Stimulated activated naive CD8-positive, alpha-beta T cell treated with anti-CD3 and anti-CD28 coated beads, Interleukin-15, amount 100 ng/mL, for 72 hours (primary cell): ENCODE measurements at places on chromosomes 7 and 10.

DNA sequence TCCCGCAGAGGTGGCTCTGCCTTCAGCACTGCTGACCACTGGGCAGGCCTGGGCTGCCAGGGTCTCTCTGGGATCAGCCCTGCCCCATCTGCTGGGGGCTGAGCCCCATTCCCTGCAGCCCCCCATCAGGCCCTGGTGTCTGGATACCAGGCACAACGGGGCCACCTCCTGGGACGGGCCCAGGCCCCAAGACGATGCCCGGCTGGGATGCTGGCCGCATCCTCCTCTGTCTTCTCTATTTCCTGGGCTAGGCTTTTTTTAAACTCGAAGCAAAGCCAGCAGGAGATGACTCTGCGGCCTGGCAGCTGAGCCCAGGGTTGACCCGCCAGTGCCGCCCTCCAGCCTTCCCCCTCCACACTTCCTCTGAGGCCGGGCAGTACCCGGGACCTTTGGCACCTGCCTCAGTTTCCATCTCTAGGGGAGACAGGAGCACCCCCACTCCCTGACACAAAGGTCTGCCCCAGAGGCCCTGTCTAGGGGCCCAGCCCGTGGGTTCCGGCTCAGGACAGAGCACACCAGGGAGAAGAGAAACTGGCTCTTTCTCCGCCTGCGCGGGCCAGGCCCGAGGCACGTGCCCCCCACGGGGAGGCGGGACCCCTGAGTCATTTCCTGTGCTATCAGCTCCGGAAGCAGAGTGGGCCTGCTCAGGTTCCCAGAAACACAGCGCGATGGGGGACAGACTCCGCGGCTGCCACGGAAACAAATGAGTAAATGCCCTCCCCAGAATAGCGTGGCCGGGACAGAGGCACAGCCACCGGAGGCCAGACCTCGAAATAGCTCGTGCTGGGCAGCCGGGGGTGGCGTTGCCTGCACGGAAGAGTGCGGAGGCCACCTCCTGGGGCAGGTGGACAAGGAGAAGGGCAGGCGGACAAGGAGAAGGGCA is 84.6 kb upstream of the PDGFA start:
- DNase-seq, result peak; percentile 91

DNA sequence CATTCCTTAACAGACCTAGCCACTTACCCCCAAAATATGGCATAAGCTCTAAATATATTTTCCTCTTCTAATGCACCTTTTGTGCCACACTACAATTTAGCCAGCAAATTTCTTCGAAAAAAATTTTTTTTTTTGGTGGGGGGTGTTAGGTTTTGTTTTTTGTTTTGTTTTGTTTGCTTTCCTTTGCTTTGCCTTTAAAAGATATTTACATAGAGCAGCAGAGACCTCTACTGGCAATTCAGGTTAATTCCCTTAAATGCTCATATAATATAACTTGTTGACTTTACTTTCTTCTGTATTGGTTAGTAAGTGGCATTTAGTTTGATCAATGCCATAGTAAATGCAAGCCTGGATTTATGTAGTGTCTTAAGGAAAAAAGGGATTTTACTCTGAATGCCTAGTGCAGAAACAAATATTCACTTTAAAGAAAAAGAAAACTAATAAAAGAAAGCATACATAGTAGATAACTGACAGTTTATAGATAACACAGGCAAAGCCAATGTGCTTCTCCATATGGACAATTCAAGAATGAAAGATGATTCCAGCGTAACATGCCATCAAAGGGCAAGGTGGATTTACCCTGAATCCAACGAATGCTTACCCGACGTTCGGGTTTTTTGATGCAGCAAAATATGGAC is 1250.6 kb downstream of the GATA3 start:
- no peak for DNase-seq

DNA sequence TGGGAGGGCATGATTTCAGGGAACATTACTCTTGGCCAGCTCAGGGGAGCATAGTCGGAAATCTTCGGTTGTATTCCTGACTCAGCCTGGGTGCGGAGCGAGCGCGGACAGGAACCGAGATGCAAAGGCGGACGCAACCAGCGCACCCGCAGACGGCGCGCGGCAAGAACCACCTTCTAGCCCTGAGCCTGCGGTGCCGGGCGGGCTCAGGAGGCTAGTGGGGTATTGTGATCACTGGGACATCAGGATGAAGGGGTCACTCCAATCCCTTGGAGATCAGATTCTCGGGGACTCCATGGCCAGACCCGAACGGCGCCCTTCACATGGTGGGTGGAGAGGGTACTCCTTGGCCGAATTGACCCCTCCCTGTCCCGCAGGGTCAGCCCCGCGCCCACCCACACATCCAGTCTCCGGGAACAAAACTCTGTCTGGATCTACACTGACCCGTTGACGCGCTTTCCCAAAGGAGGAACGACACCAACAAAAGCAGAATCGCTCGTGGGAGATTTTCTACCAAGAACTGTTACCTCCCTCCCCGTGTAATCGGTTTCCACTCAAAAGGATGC is 730.5 kb downstream of the ZWINT start:
- no peak for DNase-seq

DNA sequence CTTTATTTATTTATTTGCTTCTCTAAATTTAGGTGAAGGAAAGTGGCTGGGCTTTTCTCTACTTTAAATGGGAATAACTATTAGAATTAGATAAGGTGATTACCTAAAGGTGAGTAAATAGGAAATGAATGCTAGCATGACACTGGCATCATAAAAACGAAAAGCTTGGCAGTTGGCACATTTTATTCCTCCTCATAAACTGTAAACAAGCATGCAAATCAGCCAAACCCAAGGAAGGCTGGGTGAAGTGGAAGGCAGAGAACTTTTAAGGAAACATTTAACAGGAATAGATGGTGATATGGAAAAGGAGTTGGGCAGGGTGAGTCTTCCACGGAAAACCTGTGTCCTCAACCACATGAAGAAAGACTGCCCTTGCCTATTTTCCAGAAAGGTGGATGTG is 669.1 kb downstream of the KCNMA1 start:
- no peak for DNase-seq

DNA sequence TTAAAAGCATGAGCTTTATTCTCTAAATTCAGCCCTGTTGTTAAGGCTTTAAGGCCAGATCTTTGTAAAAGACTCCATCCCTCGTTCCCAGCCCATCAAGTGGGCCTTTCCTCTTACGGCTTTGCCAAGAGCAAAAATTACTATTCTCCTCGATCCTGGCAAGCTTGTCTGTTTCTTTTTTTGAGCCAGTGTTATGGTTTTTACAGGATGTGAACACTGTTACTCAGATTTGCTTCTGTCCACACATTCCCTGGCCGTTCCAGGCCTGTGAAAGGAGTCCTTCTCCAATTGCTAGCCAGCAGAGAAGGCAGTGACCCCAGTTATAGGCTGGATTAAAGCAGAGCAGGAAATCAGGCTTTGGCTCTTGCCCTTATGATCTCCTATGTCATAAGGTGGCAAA is 47.0 kb upstream of the EPC1 start:
- no peak for DNase-seq

GRCh38 chr10:63247771-63248170 is 114.6 kb downstream of the NRBF2 start:
- no peak for DNase-seq

- peak; percentile 33 for DNase-seq
Measured at GRCh38 chr7:94395141-94396036, 694 bp downstream of the COL1A2 start.

- no peak for DNase-seq
Measured at GRCh38 chr7:3712841-3713240, 411.8 kb downstream of the SDK1 start.

DNA sequence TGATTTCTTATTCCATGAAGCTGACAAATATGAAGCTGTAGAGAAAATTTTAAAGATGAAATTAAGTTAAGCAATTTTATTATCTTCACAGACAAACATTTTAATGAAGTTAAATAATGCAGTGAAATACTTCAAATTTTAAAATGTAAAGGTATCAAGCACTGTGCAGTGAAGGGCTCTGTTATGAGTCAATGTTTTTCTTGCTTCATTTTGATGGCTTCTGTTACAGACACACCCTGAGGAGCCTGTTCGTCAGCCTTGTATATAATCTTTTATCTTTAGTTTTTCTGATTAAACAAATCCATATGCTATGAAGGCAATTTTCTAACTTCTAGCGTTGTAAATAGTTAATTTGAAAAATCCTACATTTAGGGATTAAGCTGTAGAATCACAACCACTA is 18.5 kb downstream of the VSTM2A start:
- DNase-seq, result no peak

GRCh38 chr7:158414486-158414961 is 173.1 kb downstream of the PTPRN2 start:
- no peak for DNase-seq

DNA sequence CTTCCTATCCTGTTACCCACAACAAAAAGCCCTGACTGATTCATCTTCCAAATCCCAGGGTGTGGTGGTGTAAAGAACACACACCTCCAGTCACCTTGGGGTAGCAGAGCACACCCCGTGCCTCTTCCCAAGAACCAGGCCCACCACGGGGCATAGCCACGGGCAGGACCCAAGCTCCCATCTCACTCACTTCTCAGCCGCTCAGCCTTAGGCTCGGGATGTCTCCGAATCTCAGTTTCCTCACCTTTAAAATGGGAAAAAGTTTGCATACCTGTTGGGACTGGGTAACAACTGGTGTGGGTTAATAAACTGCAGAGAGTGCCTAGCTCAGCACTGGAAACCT is 139.0 kb downstream of the FGFR2 start:
- no peak for DNase-seq

DNA sequence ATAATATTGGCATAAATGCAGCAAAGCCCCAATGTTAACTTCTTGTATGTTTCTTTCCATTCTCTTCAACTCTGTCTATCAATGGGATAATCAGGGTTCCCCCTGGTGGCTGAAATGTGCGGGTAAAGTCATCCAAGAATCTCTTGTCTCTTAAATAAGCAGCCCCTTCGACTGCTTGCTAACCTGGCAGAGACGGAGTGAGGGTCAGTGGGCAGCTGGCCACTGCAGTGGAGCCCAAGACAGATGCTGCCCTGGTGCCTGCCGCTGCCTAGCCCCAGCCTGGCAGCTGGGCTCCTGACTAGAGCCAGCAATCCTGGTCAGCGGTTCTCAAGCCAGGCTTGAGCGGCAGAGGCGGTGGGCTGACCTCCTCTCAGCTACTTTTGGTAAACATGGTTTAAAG is 248.9 kb downstream of the COBL start:
- DNase-seq, result peak; percentile 35

GRCh38 chr7:66871076-66871475 is 49.9 kb upstream of the TMEM248 start:
- no peak for DNase-seq

DNA sequence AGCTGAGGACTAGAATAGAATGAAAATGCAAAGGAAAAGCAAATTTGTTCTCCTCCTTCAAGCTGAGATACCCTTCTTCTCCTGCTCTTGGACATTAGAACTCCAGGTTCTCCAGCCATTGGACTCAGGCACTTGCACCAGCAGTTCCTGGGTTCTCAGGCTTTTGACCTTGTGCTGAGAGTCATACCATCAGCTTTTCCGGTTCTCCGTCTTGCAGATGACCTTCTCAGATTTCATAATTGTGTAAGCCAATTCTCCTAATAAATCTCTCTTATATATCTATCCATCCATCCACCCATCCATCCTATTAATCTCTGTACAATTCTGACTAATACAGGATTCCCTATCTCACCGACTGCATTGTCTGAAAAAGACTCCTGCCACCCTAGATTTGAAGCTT is 108.3 kb downstream of the AHR start:
- DNase-seq, result no peak

DNA sequence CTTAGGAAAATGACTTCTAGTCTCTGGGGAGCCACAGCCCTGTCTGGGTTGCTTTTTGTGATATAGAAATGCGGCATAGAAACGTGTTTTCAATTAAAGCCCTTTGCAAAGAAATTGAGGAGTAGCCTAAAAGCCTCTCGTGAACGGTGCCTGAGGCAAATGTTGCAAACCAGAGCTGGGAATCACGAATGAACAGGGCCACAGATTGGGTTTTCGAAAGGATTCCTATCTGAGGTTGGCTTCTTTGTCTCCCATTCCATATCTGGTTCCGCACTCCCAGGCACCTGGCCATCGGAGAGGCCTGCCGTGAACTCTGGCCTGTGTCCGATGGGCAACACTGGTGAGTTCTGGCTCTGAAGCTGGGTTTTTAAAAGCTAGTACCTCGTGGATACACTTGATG is 221.6 kb downstream of the TCF7L2 start:
- no peak for DNase-seq

DNA sequence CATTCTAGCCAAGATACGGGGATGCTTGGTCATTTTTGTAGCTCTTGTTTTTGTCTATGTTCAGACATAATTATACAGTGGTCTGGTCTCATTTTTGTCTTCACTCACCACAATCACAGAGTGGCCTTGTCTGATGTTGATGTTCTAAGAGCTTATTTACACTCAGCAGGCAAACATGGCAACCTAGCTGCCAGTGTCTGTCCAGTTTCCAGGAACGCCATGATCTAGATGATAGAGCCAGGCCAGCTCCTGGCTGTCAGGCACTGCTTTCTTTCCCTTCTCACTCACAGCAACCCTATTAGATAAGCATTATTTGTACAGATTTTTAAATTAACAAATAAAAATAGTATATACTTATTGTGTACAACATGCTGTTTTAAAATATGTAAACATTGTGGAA is 98.6 kb upstream of the PHF14 start:
- DNase-seq, result no peak

GRCh38 chr10:62813453-62813852 is 2.7 kb downstream of the EGR2 start:
- DNase-seq, result no peak

GRCh38 chr10:97726636-97727178 is 10.2 kb upstream of the ZFYVE27 start:
- DNase-seq, result no peak
